ENCODE measurements at places on chromosomes 5 and 9.

GRCh38 chr9:70085241-70085640 is 41.6 kb downstream of the MAMDC2 start:
- no peak for DNase-seq

DNA sequence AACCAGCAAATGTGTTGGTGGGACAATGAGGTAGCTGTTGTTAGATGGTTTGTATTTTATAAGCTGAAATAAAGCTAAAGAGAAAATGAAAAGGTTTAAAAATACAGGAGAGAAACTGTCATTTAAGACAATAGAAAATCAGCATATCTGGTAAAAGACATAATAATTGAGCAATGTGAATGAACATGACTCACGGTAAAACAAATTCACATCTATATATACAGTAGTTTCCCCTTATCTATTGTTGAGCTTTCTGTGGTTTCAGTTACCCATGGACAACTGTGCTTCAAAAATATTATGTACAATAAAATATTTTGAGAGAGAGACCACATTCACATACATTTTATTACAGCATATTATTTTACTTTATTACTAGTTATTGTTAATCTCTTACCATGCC is 1649.8 kb downstream of the EFNA5 start:
- DNase-seq = no peak

- DNase-seq = no peak
These were observed 807.9 kb upstream of the ZNF608 start for GRCh38 chr5:125554355-125554754.

DNA sequence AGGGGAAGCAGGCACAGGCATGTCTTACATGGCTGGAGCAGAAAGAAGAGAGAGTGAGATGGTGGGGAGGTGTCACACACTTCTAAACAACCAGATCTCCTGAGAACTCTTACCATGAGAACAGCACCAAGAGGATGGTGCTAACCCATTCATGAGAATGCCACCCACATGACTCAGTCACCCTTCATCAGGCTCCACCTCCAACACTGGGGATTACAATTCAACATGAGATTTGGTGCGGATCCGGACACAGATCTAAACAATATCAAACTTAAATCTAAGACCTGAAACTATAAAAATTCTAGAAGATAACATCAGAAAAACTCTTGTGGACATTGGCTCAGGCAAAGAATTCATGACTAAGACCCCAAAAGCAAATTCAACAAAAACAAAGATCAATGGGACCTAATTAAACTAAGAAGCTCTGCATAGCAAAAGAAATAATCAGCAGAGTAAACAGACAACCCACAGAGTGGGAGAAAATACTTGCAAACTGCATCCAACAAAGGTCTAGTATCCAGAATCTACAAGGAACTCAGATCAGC is 65.4 kb downstream of the SPATA31C2 start:
- DNase-seq = no peak

DNA sequence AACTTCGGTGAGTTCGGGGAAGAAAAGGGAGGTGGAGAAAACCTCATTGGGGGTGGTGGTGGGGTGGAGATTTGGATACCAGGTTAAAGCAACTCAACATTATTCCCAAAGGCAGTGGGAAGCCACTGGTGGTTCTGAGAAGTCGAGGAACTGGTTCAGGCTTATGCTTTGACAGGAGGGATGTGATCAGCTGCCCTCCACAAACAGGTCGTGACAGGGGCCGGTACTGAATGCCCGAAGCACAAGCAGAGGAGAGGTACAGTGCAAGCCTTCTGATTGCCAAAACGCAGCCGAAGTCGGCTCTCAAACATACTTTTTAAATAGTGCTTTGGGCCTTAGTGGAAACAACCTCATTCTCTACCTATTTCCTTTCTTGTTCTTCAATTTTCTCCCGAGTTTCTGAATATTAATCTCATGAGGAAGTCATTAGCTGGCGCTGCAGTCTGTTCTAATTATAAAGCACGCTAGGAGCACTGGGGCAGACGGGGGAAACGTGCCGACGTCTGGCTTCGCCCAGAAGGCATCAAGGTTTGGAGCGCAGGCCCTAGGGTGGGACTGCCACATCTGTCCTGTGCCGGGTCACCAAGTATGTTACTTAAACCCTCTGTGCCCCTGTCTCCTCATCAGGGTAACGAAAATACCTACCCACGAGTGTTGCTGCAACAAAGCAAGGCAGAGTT is 27.3 kb downstream of the SHB start:
- no peak for DNase-seq

GRCh38 chr9:89999534-90000370 is 394.9 kb downstream of the GADD45G start:
- peak; percentile 51 for DNase-seq

DNA sequence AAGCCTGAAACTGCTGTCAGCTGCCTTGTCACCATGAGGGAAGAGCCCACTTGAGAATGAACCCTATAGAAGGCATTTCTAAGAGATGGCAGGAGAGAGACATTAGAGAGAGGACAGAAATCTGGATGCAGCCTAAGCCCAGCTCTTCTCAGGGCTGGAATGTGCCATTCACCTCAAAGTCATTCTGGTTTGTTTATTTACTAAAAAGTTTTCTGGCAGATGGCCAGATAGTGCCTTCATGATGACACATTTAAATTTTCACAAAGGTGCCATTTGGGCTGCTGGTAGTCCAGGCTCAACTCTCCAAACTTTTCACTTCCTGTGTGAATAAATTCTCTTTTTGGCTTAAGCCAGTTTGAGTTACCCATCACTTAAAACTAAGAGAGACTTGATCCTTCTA is 144.6 kb upstream of the ZNF366 start:
- DNase-seq = no peak

DNA sequence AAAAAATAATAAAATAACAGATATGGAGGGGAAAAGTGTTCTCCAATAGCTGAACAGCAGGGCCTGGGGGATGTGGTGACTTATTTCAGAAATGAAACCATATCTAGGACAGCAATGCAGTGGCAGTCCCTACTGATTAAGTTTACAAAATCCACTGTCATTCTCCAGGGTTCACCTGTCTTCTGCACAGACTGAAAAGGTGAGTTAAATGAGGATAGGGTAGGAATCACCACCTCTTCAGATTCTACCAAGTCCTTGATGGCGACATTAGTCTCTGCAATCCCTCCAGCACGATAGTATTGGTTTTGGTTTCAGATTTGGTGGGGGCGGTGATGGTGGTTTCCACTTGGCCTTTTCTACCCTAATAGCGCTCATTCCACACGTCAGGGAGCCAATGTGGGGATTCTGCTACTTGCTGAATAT is 32.3 kb upstream of the NPM1 start:
- no peak for DNase-seq

DNA sequence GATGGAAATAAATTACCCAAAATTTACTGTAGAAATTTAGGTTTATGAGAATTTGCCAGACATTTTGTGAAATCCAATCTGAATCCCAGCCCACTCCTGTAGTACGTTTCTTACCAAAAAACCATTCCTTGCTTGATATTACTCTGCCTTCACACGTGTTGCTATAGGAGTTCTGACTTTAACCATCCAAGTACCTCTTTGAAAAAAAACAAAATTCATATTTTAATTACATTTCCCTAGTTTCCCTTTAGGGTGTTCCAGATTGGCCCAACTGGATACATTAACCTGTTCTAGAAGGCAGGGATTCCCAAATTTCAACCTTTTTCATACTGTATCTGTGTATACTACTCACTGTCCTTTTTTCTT is 1.4 kb upstream of the PJA2 start:
- no peak for DNase-seq

GRCh38 chr9:76077537-76077936 is 187.1 kb downstream of the PCSK5 start:
- no peak for DNase-seq

DNA sequence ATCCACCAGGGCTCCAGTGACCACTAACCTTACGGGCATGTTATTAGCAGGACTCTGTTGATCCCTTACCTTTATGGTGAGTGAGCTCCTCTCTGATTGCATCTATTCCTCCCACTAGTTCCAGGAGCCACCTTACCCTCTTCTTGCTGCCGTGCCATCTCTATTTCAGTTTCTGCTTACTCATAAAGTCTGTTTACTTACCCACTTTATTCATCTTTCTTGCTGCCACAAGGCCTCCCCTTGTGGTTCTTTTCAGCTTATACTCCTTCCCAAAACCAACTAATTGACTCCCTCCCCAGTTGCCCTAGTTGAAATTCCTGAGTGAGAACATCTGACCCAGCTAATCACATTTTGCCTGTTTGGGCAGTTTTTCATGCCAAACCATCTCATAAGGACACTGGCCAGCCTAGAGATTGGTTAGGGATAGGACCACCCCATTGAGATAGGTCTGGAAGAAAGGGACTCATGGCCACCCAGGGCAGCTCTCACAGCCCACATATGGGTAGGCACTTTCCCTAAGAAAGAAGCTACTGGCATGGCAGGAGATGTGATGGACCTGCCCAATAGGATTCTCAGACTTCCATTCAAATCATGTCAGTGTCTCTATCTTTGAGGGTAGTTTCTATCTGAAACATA is 412.7 kb downstream of the EFNA5 start:
- DNase-seq = no peak

DNA sequence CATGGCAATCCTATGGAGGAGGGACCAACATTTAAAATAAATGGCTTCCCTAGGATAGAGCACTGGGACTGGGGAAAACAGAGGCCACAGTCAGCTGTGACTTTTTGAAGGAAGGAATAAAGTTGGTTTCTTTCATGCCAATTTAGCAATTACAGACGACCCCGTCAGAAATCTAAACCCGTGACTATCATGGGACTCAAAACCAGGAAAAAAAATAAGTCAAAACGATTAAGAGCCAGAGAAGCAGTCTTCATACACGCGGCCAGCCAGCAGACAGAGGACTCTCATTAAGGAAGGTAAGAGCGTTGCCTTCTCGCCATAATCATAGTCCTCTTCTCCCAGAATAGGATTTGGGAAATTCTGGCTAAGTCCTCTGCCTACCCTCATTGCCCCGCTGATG is at the start of gene MLANA:
Gene MLANA, plus strand, starts transcription at position 249 of the 400 bp plus-strand sequence. CDS start 1,586 bp downstream, outside the sequence.
- DNase-seq = no peak

All from CD14-positive monocyte (primary cell).